Activated T-helper 1 cell treated with anti-CD3 and anti-CD28 coated beads, Interleukin-12 subunit alpha, Interleukin-12 subunit beta, Interleukin-2, Interleukin-4 antibody, amounts not matched to agents 30 ng/mL and 10 ng/mL and 1 ng/mL, durations not matched to agents 14 hours and 24 hours and 36 hours (primary cell): ENCODE measurements at places on chromosomes 2 and 18. TPM values are rescaled to one million over a fixed set of nuclear protein-coding genes. Genes with fewer than 3 reads are reported as not detected.

SCYGR8 gene
- not detected in 2 replicates for total RNA-seq

NOL4 gene
- not detected in 2 replicates for total RNA-seq

NDUFB3 gene
- 105 and 121 TPM in 2 replicates for total RNA-seq

SLC11A1 gene
- total RNA-seq: 0.05 and 0.27 TPM in 2 replicates

IL1RN gene
- 4.2 and 4.7 TPM in 2 replicates for total RNA-seq

C2orf15 gene
- 0.29 TPM in 1 of 2 replicates, not detected in the other for total RNA-seq

THAP4 gene
- total RNA-seq: 53.1 and 58.5 TPM in 2 replicates

BCL2 gene
- total RNA-seq: 95.9 and 97.1 TPM in 2 replicates

FLACC1 gene
- total RNA-seq: 0.23 and 1.1 TPM in 2 replicates

FBXO11 gene
- 50.1 and 56.1 TPM in 2 replicates for total RNA-seq

OTX1 gene
- total RNA-seq: 0.31 TPM in 1 of 2 replicates, not detected in the other

OST4 gene
- total RNA-seq: 322 and 332 TPM in 2 replicates

ABCG5 gene
- total RNA-seq: not detected in 2 replicates

NRP2 gene
- 56.9 and 64.0 TPM in 2 replicates for total RNA-seq

ALKAL2 gene
- 0.18 TPM in 1 of 2 replicates, not detected in the other for total RNA-seq

LIMS1 gene
- 69.6 and 70.0 TPM in 2 replicates for total RNA-seq

NEURL3 gene
- 0.54 and 0.75 TPM in 2 replicates for total RNA-seq

DLGAP1 gene
- total RNA-seq: 0.17 and 0.36 TPM in 2 replicates

PROC gene
- 0.29 TPM in 2 replicates for total RNA-seq

KLHL30 gene
- not detected in 2 replicates for total RNA-seq

MTCL1 gene
- 0.20 and 0.80 TPM in 2 replicates for total RNA-seq

ACTG2 gene
- total RNA-seq: 0.22 and 0.26 TPM in 2 replicates

SEC11C gene
- 147 and 148 TPM in 2 replicates for total RNA-seq

RAB6C gene
- 0.07 TPM in 1 of 2 replicates, not detected in the other for total RNA-seq
